ENCODE measurements at places on chromosomes 11 and 22.

DNA sequence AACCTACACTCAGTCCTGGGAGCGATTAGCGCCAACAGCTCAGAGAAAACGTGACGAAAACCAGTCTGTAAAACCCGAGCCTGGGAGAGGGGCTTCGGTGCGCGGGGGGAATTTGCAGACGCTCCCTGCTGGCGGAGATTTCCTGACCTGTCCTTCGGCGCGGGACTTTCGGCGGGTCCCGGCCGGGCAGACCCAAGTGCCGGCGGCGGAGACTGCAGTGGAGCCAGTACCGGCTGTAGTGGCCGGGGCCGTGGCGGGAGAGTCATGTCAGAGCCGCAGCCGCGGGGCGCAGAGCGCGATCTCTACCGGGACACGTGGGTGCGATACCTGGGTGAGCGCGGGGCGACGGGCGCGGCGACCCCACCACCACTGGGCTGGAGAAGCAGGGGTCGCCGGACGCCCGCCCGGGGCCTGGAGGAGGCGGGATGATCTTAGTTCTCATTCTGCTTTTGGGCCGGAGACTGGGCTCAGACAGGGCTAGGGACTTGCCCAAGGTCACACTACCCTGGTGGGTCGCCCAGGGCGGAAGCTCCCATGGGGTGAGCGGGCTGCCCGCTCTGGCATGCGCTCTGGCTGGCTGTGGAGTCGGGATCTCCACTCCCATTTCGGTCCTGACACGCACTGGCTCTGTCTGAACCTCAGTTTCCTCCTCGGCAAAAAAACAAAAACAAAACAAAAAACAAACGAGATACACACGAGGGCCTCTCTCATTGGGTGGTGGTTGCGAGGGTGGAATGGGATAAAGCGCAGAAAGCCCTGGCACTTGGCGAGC, at the start of gene MTFP1:
MTFP1 (plus strand) TSS at position 153 of the 772 bp plus-strand sequence; CDS start at position 265, 112 bp downstream.
- peak; percentile 46 for DNase-seq

- DNase-seq, result no peak
These were observed 123.1 kb downstream of the MIAT start for GRCh38 chr22:26780521-26780920.

GRCh38 chr11:94925422-94926270, 47.7 kb downstream of the CWC15 start:
- no peak for DNase-seq

DNA sequence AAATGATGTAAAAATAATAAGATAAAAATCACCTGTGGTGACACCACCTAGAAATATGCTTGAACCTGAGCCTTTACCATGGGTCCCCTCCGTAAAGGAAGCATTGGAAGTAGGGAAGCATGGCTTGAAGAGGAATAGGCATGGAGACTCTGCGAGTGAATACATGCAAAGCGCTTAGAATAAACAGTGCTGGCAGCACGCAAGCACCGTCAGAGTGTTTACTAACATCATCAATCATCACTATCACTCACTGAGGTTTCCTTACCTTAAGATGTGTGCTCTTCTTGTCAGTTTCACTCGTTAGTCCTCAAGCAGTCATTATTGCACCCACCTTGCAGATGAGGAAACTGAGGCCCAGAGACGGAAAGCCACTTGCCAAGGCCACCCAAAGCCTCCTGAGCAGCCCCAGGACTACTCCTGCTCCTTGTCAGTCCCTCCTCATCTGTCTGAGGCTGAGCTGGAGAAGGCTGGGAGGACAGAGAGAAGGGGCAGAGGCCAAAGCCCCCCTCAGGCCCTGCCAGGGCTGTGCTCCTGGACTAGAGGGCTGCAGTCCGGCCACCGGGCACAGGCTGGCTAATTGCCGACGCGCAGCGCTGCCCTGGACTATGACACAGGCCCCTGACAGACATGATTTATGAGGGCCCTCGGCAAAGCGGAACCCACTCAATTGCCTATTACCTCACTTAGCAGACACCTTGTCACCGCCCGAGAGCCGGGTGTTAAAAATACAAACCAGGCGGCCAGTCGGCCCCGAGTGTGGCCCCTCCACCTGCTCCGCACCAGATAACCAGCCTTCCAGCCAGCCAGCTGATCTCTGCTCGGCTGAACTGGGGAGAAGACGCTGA, 168.9 kb downstream of the MN1 start:
- no peak for DNase-seq

DNA sequence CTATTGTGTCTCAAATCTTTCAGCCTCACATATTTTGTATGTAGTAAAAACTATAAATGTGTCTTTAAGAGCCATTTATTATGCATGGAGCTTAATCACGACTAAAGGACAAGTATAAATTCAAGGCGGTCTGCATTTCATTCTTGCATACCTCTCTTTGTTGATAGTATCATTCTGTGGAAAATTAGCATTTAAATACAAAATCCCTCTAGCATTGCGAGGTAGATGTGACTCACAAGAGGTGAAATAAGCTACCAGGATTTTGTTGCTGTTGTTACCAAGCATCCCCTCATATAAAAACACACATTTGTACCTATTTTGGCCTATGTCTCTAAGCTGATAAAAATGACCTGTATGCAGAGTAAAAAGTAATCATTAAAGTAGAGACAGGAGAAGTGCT, 537.4 kb upstream of the LUZP2 start:
- no peak for DNase-seq
